ENCODE measurements at places on chromosomes 2 and 18.

DNA sequence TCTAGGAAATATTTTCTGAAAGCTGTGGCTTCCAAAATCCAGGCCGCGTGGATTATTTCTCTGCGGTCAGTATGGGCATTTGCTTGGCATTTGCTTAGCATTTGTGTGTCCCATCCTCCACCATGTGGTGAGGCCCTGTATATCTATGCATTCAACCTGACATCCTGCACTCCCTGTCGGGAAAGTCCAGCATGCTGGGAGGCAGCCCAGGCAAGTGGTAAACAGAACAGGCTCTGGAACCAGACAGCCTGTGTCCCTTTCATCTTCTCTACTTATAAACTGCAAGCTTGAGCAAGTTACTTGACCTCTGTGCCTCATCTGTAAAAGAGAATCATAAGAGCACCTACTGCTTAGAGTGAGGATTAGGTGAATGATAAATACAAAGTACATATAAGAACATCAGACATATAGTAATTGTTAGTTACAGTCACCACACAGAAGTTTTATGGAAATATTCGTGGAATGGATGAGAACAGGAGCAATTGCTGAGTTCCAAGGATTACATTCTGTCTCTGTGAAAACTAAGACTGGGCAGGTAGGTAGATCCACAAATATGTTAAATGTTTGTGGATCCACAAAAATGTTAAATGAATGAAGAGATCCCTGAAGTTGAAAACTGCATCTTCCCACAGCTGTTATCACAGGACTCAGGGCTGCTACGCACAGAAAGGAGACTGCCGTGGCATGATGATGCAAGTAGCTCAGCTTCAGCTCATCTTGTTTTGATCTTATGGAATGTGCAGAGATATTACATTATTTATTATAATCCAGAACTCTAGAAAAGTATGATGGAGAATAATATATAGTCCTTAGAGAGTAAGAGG, 317.0 kb upstream of the MMADHC start:
- no peak for DNase-seq

DNA sequence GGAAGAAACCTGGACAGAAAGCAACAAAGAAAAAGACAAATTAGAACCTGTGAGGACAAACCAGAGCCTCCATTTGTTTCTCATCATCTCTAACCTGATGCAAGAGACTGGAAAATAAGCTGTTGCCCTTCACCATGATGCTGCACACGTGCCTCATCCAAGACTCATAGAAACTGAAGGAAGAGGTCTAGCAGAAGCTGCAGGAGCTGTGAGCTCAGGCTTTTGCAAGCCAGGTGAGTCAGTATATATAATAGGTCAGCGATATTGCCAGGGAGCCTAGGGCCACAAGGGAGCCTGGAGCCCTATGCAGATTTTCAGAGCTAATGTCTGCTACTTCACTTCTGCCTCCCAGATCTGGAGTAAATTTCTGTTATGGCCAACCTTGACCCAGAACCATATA, 163.1 kb downstream of the LNPK start:
- DNase-seq = no peak

DNA sequence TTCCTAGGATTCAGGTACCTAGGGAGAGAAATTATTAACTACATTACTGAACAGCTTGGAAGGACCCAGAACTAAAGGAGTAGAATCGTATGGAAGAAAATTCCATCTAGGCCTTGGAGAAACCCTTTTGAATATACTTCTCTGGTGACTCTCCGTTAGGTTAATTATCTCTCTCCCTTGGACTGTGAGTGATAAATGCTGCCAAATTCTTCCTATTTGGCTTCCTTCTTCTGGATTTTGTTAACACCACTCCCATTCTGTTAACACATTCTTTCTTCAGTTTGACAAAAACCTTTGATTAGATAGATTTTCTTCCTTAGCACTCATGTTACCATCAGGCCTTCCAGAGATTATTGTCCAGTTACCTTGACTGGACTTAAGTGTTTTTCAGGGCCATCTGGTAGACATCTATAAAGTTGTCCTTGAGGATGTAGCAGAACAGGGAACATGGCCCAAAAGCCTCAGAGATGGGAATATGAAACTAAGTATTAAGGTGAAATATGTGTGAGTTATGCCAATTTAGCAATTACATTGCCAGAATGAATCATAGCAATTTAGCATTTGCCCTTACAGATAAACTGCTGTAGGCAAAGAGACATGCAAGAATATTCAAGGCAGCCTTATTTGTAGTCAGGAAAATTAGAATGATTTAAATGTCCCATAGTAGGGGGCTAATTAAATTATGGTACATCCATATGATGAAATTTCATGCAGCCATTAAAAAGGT, 6.7 kb downstream of the CYP27A1 start:
- DNase-seq = no peak

DNA sequence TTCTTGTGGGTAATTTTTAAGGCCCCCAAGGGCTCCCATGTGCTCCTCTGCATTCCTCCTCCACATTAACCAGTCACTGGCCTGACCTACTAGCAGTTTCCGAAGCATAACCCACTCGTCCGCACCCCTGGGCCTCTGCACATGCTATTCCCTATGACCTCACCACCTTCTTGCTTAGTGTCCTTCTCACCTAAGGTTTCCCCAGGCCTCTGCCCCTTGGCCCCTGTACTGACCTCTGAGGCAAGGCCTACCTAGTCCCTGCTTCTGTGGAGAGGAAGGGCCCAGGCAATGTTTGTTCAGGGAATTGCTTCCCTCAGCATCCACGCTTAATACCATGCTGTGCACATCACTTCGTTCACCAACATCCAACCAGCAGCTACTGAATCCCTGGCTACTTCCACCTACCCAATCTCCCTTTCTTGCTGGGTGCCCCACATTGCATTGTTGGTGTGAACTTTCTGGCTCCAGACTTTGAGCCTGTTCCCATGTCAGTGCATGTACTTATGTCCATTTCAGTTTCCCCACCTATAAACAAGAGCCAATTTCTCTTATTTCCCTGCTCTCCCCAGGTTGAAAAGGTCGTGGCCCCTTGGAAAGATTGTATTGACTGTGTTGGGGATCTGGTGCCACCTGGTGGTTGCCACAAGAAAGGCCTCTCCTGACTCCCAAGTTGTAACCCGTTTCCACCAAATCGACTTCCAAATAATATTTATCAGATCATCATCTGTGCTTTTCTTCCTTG, 19.2 kb upstream of the TMEM177 start:
- peak; percentile 49 for DNase-seq

DNA sequence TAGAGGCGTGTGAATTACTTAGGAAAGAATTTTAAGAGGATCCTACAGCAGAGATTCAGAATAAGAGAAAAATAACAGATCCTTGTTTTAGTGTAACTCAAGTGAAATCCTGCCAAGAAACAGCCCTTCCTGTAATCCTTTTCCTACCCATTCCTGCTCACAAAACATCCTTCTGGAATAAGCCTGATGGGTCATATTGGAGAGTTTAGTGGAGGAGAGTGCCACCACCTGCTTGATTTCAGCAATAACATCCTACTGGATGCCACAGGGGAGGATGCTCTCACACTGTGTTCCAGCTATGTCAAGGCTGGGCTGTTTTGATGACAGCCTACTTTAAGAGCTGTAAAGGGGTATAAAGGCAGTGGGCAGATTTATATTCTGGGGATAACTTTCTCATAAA, 54.8 kb upstream of the CCDC178 start:
- DNase-seq = peak; percentile 4

DNA sequence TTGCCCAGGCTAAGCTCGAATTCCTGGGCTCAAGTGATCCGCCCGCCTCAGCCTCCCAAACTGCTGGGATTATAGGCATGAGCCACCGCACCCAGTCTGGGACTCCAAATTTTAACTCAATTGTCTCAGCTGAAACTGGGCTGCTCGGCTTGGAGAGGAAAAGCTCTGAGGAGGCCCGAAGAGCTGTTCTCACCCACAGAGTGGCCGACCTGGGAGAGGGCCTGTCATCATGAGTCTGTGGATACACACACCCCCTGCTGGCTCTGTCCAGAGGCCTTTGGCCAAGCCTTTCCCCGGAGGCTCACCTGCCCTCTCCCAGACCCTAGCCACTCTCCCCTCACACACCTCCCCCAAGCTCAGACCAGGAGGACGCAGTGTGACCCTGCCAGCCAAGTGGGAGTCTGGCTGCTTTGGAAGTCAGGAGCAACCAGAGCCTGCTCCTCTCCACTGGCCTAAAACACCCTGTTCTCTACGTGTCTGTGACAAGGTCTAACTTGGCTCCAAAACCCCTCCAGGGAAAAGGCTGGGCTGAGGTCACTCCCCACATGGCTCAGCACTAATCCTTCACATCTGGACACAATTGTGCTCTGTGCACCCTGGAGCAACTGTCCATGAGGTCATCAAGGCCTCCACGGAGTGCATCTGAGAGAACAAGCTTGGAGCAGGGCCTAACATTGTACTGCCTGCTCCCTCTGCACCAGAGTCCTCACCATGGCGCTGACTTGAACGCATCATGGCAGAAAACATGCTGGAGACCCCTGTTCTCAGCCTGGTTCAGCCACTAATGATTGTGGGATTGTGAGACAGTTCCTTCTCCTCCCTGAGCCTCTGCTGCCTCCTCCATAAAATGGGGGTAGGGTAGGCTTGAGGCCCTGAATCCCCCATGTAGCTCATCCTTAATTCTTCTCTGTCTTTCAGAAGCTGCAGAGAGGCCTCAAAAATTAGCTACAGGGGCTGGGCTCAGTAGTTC, 49.9 kb upstream of the RAB6C start:
- DNase-seq = no peak

- peak; percentile 8 for DNase-seq
These were observed 85.9 kb downstream of the USP40 start for GRCh38 chr2:233480490-233481202.

DNA sequence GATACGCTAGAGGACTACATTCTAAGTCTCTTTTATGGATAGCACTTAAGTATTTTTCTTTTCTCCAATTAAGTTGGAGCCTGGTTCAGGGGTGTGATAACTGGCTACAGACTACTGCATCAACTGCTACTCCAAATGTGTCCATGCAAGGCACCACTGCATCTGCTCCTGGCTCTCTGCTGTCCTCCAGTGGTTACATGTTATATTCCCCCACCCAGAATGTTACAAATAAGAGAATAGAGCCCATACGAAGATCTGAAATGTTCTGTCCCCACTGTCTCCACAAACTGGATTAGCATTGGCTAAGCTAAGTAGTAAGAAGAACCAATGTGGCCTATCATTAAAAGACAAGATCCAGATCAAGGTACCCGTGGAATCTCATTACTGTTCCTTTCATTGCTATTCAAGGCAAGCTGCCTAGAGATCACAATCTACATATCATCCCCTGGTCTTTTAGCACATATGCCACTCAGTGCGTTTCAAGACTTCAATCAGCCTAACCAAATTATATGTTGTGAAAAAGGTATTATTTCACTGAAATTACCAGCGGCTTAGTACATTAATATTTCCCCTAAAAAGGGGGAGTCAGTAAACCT, 308.3 kb upstream of the SLC8A1 start:
- DNase-seq = peak; percentile 46

DNA sequence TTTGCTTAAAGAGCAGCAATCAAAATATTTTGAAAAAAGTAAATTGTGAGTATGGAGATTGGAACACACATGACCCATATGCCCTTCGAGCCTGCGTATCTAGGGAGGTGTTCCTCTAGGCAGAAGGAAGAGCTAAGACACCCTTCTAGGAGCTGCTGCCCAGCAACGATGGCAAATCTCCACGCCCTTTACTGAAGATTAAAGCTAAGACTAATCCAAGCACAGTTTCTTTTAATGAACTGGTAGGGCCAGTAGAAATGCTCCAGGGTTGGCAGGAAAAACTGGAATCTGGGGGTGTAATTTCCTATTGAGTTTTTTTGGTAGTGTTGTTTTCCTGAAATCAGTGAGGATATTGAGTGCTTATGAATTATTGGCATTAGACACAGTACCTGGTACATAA, 712 bp upstream of the SERPINB13 start:
- no peak for DNase-seq

DNA sequence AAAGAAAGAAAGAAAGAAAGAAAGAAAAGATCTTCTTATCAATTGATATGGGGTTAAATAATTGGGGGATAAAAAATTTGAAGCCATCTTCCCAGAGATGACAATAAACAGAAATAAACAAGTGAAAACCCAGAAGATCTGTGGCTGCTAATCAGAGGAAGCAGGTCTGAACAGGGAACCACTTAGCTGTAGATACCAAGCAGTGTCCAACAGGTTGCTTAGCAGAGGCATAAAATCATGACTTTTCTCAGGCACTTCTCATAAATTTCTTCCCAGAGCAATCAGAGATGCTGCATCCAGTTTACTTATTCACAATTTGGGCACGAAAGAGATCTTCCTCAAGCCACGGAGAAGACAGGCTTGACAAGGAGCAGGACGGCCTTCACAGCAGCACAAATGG, 5.7 kb upstream of the LPIN1 start:
- DNase-seq = no peak

- DNase-seq = no peak
These were observed 66.8 kb downstream of the COA5 start for GRCh38 chr2:98541489-98541888.

DNA sequence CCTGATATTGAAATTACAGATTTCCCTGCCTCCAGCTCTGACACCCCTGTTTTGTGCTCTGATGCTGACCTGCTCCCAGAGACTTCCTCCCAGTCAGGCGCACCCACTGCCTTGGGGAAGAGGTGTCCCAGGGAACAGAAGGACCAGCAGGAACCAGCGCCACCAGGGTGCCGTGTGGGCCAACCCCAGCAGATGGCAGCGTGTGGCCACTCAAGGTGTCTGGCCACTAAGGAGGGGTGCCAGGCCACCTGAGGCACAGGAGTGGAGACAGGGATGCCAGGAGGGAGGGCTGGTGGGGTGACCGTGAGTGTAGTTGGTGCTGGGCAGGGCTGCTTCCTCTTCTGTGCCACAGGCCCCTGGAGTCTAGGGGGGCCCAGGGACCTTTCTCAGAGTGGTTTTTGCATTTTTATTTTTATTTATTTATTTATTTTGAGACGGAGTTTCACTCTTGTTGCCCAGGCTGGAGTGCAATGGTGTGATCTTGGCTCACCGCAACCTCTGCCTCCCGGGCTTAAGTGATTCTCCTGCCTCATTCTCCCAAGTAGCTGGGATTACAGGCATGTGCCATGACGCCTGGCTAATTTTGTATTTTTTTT, 56.0 kb downstream of the TEX44 start:
- no peak for DNase-seq

- no peak for DNase-seq
These were observed 193.4 kb downstream of the NBAS start for GRCh38 chr2:15367715-15368114.

GRCh38 chr2:26782876-26783704, 2.8 kb upstream of the CENPA start:
- DNase-seq = no peak

DNA sequence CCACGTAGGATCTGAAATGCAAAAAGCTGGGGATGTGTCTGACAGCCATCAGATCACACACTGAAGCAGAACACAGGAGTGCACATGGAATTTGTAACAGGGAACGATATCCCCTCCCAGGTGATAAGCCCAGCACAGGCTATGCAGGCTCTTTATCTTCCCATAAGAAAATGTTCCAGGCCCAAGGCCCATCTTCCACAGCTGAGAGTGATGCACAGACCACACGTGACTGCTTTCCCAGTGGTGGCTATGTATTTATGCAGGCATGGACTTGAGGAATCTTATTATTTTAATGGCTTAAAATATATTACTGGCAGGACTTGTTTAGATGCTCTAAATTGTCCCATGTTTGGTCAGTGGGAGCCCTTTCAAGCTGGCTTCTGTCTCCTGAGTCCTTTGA, 70.5 kb upstream of the AFF3 start:
- no peak for DNase-seq

Measured in NCI-H2227 treated with DMSO at 0.1 percent for 48 hours (cell line).